GM20000 (cell line): ENCODE measurements at places on chromosomes 12 and 14.

- no peak for DNase-seq
These were observed 18.8 kb downstream of the SLC24A4 start for GRCh38 chr14:92341791-92342190.

GRCh38 chr12:89354612-89355067 lies 2.3 kb upstream of the DUSP6 start:
- peak; percentile 42 for DNase-seq

DNA sequence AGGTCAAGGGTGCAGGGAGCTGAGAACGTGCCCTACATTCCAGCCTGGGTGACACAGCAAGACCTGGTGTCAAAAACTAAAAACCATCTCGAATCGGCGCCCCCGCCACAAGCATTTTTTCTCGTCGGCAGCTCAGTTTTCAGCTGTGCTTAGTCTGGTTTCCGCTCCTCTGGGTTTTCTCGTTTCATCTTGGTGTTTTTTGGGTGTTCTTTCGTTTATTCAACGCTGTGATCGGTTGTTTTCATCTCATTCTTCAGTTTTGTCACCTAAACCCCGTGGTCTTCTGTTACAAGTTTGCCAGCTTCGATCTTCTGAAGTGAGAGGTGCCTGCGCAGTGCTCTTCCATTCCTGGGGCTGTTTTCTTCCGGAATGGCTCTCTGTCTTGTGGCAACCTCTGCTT lies 41.4 kb downstream of the NOC4L start:
- no peak for DNase-seq

GRCh38 chr14:44812672-44813071 lies 149.1 kb downstream of the KLHL28 start:
- DNase-seq, result no peak

- DNase-seq, result no peak
These were observed 4.8 kb upstream of the DTX1 start for GRCh38 chr12:113051759-113052158.

GRCh38 chr14:49092345-49092744 lies 493.8 kb downstream of the RPS29 start:
- DNase-seq, result no peak

- DNase-seq, result no peak
These were observed 21.8 kb upstream of the PCNX1 start for GRCh38 chr14:70885343-70886022.

GRCh38 chr14:103122947-103123633 lies at the start of gene TNFAIP2:
TNFAIP2 (plus strand) TSS chr14:103123461; CDS start chr14:103126458, 2,997 bp downstream.
- DNase-seq, result peak; percentile 80

- no peak for DNase-seq
These were observed 59.1 kb upstream of the SLC6A13 start for GRCh38 chr12:321606-322326.

GRCh38 chr14:77559381-77559780 lies 57.1 kb downstream of the SPTLC2 start:
- DNase-seq, result no peak

- DNase-seq, result no peak
These were observed 926.8 kb downstream of the BCL11B start for GRCh38 chr14:98345161-98345560.

DNA sequence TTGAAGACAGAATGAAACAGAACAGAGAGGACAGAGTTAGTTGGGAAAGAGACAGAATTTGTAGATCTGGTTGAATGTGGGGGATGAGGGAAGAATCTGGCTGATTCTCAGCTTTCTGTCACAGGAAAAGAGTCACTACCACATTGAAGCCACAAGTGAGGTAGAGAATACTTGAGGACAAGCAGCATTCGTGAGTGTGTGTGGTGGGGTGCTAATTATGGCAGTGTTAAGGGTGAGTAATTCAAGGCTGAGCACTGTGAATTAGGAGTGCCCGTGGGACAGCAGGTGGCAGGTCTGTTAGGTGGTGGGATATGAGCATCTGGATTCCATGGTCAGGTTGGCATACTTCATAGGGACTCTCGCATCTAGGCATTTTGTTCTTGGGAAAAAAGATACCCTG lies 347.4 kb upstream of the PRICKLE1 start:
- no peak for DNase-seq

DNA sequence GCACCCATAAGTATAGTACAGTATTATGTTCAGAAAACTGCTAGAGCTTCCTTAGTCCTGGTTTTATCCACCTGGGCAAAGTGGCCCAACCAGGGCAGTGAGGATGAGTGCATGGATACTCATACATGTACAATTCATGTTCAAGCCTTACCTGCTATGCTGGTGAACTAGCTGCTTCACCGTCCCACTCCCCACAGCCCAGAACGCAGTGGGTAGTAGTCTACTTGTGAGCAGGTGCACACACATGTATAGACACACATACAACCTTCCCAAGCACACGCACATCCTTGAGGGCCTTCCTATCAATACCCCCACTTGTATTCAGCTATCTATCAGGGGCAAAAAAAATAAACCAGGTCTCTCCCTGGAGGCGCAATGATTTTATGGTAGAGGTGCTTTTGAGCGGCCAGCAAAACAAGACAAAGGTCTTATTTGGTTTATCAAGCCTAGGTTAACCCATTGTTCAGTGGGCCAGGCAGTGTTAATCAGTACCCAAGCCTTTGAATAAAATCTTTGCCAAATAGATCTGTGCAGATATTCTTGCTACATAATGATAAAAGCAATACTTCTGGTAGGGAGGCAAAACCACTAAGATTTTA lies 69.8 kb downstream of the ZFP36L1 start:
- DNase-seq, result no peak

DNA sequence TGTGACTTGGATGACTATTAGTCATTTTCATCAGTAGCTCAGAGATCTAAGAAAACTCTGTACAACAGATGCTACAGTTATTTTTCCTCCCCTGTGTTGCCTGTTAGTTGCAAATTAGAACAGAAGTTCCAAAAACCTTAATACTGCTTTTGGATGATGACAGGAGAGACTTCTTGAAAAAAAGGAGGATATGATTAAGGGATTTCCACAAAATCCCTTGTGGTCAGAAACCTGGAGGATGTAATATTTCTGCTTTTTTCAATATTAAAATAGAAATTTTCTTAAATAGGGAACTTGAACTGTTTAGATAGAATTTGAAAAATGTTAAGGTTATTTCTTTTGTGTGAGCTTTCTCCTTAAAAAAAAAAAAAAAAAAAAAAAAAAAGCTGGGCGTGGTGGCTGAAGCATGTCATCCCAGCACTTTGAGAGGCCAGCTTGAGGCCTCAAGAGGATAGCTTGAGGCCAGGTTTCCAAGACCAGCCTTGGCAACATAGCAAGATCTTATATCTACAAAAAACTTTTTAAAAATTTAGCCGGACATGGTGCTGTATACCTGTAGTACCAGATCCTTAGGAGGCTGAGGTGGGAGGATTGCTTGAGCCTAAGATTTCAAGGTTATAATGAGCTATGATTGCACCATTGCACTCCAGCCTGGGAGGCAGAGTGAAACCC lies 14.1 kb downstream of the CMAS start:
- DNase-seq, result no peak

GRCh38 chr14:103064978-103065377 lies 7.6 kb upstream of the CDC42BPB start:
- no peak for DNase-seq

- DNase-seq, result no peak
These were observed 21.2 kb downstream of the DGLUCY start for GRCh38 chr14:91135039-91135438.

DNA sequence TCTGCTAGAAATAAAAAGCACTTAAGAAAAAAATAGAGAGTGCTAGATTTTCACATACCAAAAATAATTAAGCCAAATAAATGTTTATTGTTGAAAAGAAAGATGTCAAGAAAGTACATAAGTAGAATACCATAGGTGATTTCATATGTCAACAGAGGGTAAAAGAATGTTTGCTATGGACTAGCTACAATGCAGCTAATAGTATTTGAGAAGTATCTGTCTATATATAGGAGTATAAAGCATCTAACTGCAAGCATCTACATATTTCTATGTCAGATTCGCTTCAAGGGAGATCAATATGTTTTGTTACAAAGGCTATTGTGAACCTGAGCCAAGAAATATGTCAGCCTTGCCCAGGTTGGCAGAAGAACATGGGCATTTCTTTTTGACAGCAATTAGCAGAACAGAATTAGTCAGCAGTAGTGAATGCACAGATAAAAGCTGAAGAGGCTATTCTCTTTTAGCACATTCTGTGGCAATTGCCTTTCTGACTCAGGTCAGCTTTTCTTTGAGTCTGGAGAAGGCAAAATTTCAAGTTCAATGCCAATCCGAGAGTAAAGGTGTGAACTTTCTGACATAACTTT lies 140.1 kb downstream of the ALG10B start:
- no peak for DNase-seq

GRCh38 chr14:77041881-77042545 lies 13.5 kb upstream of the IRF2BPL start:
- no peak for DNase-seq
